ENCODE measurements at places on chromosomes 3 and 15.

DNA sequence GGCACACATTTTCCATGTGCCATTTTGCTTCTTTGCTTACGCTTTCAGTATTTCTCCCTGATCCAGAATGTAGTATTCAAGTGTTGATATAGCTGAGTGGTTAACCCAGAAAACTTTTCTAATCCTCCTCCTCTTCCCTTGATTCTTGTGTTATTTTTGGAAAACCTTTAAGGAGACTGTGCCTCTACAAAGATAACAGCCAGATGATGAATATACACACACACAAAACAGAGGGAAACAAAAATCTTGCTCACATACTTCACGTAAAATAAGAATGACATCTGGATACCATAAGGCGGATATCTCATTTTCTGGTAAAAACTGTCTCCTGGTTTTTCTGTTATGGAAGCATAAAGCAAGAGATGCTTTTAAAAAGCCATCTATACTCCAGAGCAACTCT, 295.8 kb upstream of the THBS1 start:
- peaks cover 29% of the 10 kb centered on the region for H3K4me1 ChIP-seq
- no peak overlapping the region for H3K4me3 ChIP-seq
- no peak for DNase-seq
- H3K27me3 ChIP-seq: no peaks in the 10 kb centered on the region

GRCh38 chr3:66001626-66002025, 37.1 kb downstream of the MAGI1 start:
- peaks cover 3% of the 10 kb centered on the region for H3K4me1 ChIP-seq
- no peaks in the 10 kb centered on the region for H3K27me3 ChIP-seq

DNA sequence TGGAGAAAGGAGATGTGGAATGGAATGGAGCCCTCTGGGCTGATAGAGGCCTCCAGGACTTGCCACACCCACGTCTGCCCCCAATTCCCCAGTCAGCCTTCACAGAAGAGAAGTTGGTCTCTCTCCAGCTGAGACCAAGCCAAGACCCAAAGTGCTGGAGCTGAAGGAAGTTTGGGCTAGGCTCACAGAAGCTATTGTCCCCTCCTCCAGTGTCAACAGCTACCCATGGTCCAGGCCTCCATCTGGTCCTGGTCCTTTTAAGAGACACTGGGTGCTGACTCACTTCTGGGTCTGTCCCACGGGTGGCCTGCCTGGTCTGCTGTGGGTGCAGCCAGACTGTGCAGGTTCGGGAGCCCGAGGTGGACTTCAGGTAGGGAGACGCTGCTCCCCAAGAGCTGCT, 179.8 kb downstream of the APBA2 start:
- no peaks in the 10 kb centered on the region for H3K36me3 ChIP-seq
- no peak overlapping the region for H3K27ac ChIP-seq
- no peak overlapping the region for H3K4me3 ChIP-seq
- no peak for DNase-seq
- H3K4me1 ChIP-seq: no peaks in the 10 kb centered on the region

DNA sequence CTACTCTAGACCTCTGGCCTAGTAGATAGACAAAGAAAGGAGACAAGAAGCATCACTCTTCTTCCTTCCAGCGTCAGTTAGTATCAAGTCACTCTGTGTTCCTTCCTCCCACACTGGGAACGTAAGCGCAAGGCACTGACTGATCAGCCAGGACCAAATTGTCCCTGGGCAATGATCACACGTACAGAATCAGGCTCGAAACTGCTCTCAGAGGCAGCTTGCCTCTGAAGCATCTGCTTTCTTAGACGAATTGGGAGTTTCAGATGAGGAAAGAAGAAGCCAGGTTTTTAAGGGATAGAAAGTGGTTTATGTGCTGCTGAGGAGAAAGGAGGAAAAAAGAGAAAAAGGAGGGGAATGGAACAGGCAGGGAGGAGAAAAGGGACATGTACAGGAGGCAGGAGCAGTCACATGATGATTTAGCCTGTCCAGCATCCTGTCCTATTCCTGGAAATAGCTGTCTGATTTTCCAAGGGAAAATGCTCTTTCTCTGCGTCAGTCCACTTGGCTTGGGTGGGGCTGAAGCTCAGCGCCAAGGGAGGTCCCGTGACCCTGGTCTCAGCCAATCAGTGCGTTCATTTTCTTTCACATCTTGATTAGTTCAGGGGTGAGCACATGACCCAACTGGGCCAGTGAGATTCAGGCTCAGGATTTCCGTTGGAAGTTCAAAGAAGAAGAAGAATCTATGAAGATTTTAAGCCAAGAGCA, 102.0 kb upstream of the PRICKLE2 start:
- no peak overlapping the region for H3K4me3 ChIP-seq
- H3K27me3 ChIP-seq: no peaks in the 10 kb centered on the region
- peak; percentile 66 for DNase-seq
- H3K4me1 ChIP-seq: peaks cover 7% of the 10 kb centered on the region
- no peaks in the 10 kb centered on the region for H3K36me3 ChIP-seq

GRCh38 chr15:45630917-45631691, 3.7 kb upstream of the SQOR start:
- peak overlapping the region; percentile 82 for H3K27ac ChIP-seq
- DNase-seq: peak; percentile 93
- no peaks in the 10 kb centered on the region for H3K27me3 ChIP-seq
- peaks cover 2% of the 10 kb centered on the region for H3K4me1 ChIP-seq
- no peaks in the 10 kb centered on the region for H3K36me3 ChIP-seq

GRCh38 chr3:50155491-50155878, 361 bp downstream of the SEMA3F start:
- peaks cover 5% of the 10 kb centered on the region for H3K4me1 ChIP-seq
- H3K36me3 ChIP-seq: no peaks in the 10 kb centered on the region
- no peak for DNase-seq
- no peak overlapping the region for H3K27ac ChIP-seq
- peak overlapping the region; percentile 34 for H3K4me3 ChIP-seq

- no peaks in the 10 kb centered on the region for H3K4me1 ChIP-seq
- no peak overlapping the region for H3K27ac ChIP-seq
- DNase-seq: no peak
- H3K27me3 ChIP-seq: no peaks in the 10 kb centered on the region
Measured at GRCh38 chr3:59709702-59710553, 660.1 kb upstream of the CFAP20DC start.

DNA sequence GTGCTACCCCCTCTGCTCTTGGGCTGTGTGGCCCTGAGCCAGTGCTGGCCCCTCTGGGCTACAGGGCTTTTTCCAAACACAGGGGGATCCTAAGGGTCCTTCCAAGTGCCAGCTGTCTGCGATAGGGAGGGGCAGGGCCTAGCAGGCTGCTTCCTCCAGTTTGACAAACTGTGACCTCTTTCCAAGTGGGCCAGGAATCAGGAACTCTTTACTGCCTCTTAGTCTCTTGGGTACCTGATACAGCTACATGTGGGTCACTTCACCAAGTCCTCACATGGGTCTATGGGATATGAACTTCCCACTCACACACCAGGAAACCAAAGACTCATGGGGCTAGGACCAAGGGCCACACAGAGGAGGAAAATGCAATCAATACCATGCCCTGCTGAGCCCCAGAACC, 25.4 kb downstream of the SEC61A1 start:
- no peak overlapping the region for H3K4me3 ChIP-seq
- H3K27ac ChIP-seq: no peak overlapping the region
- no peaks in the 10 kb centered on the region for H3K27me3 ChIP-seq
- no peak for DNase-seq

DNA sequence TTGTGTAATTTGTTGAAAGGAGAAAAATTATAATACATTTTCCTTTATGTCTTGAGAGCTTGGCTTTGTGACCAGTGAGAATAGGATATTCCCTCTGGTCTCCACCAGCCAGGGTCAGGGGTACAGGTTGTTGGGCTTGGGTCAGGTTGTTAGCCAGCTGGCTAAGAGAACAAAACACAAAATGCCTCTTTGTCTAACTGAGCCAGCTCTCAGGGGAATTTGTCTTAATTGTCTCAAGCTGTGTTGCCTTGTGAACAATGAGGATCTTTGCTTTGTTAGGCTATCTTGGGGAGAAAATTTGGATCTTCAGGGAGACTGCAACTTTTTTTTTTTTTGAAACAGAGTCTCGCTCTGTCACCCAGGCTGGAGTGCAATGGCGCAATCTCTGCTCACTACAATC, 17.7 kb upstream of the GK5 start:
- DNase-seq: no peak
- H3K4me3 ChIP-seq: no peak overlapping the region
- no peaks in the 10 kb centered on the region for H3K27me3 ChIP-seq
- H3K27ac ChIP-seq: no peak overlapping the region
- no peaks in the 10 kb centered on the region for H3K4me1 ChIP-seq

DNA sequence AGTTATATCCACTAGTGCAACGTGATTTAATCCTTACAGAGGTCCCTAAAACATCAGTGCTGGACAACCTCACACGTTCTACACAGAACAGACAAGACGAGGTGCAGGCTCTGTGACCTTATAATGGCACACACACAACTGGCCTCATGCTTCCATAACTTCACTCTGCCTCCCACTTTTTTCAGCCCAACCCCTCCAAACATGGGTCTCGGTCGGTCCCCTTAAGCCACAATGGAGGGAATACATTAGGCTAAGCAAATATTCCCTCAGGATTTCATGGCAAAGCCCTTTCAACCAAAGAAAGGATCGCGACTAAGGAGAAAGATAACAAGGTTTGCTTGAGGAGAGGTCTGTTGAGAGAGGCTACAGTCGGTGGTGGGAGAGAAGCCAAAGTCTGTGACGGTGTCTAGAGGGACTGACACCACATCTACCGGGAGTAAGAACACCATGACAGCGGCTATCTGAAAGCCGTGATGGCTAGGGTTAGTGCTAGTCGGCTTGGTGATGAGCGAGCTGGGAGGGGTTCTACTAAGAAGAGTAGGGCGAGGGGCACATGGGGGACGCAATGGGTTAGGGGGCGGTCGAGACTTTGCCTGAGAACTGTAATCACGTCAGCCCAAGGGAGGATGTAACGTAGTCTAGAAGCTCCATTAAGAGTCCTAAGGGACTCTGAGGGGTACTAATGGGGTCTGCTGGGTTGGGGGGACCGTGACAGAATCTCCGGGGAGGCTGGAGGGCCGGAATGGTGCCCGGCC, 1.0 kb downstream of the MYO9A start:
- peak; percentile 35 for DNase-seq
- peaks cover 2% of the 10 kb centered on the region for H3K4me1 ChIP-seq
- no peaks in the 10 kb centered on the region for H3K36me3 ChIP-seq
- peak overlapping the region; percentile 82 for H3K4me3 ChIP-seq
- peak overlapping the region; percentile 85 for H3K27ac ChIP-seq

- peaks cover 9% of the 10 kb centered on the region for H3K4me1 ChIP-seq
- no peaks in the 10 kb centered on the region for H3K36me3 ChIP-seq
- no peak overlapping the region for H3K4me3 ChIP-seq
- H3K27ac ChIP-seq: no peak overlapping the region
- DNase-seq: peak; percentile 44
- H3K27me3 ChIP-seq: no peaks in the 10 kb centered on the region
Measured at GRCh38 chr3:4413467-4413866, 53.6 kb downstream of the SUMF1 start.

DNA sequence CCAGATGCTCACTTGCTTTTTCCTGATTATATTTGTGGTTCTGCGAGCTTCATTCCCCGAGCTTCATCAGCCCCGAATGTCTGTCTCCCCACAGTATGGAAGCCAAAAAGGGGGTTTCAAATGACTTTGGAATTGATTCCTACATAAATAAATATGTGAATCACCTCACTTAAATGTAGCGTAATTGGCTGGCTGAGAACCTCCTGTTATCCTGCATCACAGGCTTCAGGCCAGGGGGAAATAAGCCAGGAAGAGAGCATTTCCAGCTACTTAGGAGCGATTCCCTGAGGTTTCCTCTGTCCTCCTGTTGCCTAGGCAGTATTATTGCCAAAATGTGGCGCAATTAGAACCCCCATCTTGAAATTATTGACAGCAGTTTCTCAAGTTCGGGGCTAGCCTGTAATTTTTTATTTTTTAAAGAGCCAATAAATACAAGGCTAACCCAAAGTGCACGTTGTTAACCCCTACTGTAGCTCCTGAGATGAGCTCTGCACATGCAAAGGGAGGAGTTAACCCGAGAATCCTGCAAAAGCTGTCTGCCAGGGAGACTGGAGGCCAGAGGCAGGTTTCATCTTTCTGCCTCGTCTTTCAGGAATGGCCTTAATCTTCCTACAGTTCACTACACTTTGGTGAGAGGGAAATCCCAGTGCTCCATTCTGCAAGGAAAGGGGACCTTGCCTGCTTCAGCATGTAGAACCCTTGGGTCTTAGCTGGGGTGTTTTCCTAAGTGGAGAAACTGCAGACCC, 148.2 kb downstream of the ADAMTS9 start:
- no peak overlapping the region for H3K27ac ChIP-seq
- H3K4me1 ChIP-seq: no peaks in the 10 kb centered on the region
- no peaks in the 10 kb centered on the region for H3K36me3 ChIP-seq
- H3K27me3 ChIP-seq: no peaks in the 10 kb centered on the region
- H3K4me3 ChIP-seq: no peak overlapping the region
- DNase-seq: peak; percentile 97

GRCh38 chr15:75775296-75776064, 62.8 kb upstream of the CSPG4 start:
- no peak overlapping the region for H3K27ac ChIP-seq
- peaks cover 3% of the 10 kb centered on the region for H3K27me3 ChIP-seq
- H3K4me1 ChIP-seq: peaks cover 2% of the 10 kb centered on the region
- H3K36me3 ChIP-seq: no peaks in the 10 kb centered on the region

DNA sequence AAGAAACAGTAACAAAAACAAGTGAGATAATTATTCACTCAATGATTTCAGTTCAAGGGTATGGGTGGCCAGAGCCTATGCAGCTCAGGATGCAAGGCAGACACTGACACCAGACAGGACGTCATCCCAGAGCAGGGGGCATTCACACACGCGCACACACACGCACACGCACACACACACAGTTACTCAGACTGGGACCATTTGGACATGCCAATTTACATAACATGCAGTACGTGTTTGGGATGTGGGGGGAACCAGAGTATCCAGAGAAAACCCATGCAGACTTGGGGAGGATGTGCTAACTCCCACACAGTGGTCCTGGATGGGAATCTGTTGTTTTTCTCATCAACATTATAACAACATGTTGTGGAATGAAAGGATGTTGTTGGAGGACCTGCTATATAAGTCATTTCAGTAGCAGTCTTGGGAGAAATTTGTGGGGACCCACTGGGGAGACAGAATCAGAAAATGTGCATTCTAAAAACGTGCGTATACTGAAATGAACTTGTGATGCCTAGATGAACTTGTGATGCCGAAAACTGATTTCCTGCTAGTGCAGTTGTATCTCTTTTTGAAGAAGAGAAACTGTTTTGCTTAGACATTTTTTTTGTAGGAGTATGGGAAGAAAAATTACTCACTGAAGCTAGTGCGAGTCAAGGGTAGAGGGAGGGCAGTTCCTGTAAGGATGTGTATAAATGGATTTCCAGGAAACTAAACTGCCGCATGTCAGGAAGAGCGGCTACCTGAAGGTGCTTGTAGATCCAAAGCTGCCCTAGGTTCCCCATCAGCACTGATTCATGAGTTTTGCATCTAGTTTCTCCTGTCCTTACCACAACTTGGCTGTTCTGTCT, 25.2 kb downstream of the CD200 start:
- no peaks in the 10 kb centered on the region for H3K27me3 ChIP-seq
- DNase-seq: peak; percentile 28
- H3K4me1 ChIP-seq: no peaks in the 10 kb centered on the region

- no peaks in the 10 kb centered on the region for H3K36me3 ChIP-seq
- peak overlapping the region; percentile 85 for H3K4me3 ChIP-seq
- H3K27me3 ChIP-seq: no peaks in the 10 kb centered on the region
- no peak for DNase-seq
Measured at GRCh38 chr3:107523289-107523538, 452 bp downstream of the BBX start.
